AG04450 (cell line): ENCODE measurements at places on chromosomes 6 and 20.

DNA sequence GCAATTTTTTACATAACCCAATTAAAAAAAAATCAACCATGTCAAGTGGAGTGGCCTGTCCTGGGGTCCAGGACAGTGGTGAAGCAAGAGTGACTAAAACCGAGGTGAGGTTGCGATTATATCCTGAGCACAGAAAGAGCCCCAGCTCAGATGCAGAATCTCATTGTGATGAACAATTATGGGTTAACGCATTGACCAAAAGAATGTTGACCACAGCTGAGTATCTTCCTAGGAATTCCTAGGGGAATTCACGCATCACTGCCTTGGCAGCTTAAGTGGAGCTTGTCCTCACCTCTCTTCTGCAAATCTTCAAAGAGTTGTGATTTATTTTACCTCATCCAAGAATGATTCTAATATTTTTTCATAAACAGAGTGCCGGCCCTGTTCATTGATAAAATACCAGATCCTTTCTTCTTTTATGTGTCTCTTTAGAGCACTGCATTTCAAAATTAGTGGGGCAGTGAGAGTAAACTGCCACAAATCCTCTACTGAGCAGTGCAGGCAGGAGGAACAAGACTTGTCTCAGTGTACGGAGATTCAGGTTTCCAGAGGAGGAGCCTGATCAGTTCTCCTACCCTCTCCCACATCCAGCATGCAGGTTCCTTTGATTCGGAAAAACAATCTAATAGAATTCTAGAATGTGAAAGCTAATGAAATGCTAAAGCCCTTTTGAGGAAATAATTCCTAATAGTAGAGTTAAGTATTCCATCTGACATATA, 60.1 kb upstream of the ZNF184 start:
- no peak for DNase-seq

DNA sequence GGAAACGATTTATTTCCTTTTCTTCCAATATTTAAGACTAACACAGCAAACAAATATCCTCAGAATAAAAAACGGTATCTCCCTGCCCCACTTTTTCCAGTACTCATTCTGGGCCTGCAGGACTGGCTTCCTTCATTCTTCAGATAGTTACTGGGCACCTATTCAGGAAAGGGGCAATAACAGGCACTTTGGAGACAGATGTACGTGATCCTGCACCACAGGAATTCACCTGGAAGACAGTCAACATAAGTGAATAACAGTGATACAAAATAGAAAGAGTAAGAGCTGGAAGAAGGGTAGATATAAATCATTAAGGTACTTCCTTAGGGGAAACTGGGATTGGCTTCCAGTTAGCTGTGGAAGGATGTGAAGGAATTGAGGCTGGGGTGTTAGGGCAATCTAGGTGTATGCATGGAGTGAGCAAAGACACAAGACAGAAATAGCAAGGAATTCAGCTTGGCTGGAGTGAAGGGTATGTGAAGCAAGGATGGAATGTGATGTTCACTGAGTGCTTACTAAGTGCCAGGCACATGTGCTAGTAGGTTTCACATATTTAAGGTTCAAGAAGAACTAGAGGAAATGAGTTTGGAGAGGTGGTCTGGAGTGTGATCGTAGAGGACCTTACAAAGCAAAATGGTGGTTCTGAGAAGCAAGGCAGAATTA, 49.3 kb upstream of the FAM83C start:
- no peak for DNase-seq

DNA sequence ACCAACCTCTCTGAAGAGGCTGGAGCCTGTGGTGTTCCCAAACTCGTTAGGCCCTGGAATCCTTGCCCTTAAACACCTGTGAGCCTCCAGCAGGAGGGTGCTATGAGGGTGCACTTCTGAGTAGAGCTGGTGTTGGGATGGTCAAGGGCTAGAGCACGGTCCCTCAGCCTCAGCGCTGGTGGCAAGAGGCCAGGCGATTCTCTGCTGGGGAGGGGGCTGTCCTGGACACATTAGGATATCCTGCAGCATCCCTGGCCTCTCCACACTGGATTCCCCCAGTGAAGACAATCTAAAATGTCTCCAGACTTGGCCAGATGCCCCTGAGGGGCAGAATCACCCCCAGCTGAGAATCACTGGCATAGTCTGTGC, 157.8 kb downstream of the SYCP2 start:
- DNase-seq = no peak

- peak; percentile 87 for DNase-seq
Observed at GRCh38 chr6:42726485-42727086, 4.2 kb upstream of the PRPH2 start.

- DNase-seq = peak; percentile 15
Observed at GRCh38 chr6:147782302-147782701, 273.8 kb downstream of the SAMD5 start.

- no peak for DNase-seq
Observed at GRCh38 chr6:165060720-165061119, 248.7 kb downstream of the C6orf118 start.

- no peak for DNase-seq
Observed at GRCh38 chr20:13563854-13564253, 74.9 kb downstream of the TASP1 start.

DNA sequence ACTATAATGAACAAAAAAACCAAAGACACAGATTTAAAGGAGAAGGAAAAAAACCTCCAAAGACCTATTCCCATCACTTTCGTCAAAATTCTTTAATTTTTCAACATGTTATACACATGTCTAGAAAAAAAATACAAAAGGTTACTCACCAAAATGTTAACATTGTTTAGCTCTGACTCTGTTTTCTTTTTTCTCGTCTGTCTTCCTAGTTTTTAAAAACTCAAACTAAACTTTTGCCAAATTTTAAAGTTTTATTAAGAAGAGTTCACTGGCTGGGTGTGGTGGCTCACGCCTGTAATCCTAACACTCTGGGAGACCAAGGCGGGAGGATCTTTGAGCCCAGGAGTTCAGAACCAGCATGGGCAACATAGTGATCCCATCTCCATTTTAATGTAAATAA, 10.8 kb downstream of the MCUR1 start:
- no peak for DNase-seq

GRCh38 chr6:13355043-13355945, 27.0 kb upstream of the TBC1D7 start:
- peak; percentile 95 for DNase-seq

DNA sequence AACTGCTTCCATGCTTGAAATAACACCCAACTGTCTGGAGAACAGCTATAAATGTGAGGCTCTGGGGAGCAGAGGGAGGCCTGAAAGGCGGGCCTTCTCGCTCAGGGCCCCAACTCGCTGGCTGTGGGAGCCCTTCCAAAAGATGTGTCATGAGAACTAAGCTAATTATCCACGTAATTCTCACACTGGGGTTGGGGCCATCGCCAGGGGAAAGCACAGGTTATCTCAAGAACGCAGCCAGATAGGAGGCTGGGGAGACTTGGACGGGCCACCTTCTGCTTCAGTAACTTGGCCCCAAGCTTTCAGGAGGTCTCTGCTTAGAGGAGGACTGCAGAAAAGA, 1.6 kb downstream of the PXDC1 start:
- no peak for DNase-seq

- DNase-seq = peak; percentile 69
Observed at GRCh38 chr6:28907394-28907793, 16.4 kb downstream of the TRIM27 start.

GRCh38 chr20:8389381-8390036, 257.4 kb downstream of the PLCB1 start:
- DNase-seq = peak; percentile 32

GRCh38 chr6:142705054-142705453, 239.9 kb downstream of the HIVEP2 start:
- DNase-seq = no peak

DNA sequence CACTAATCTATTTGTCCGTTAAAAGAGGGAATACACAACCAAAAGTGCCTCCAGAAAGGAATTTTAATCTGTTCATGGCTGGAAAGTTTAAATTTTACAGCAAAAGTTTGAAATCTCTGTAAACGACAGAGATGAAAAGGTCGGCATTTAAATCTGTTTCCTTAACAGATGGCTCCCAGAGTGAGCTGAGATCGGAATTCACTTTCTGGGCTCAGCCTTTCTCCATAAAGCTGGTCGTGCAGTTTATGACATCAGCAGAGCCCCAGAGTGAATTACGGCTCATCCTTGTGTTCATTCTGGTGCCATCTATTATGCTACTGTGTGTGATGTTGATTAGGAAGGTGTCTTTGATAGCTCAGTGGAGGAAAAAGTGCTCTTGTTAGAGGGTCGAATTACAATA, 117.6 kb upstream of the ZFP64 start:
- DNase-seq = no peak

GRCh38 chr6:6412700-6413099, 92.2 kb upstream of the F13A1 start:
- no peak for DNase-seq

- no peak for DNase-seq
Observed at GRCh38 chr20:50252701-50253100, 62.1 kb downstream of the CEBPB start.

DNA sequence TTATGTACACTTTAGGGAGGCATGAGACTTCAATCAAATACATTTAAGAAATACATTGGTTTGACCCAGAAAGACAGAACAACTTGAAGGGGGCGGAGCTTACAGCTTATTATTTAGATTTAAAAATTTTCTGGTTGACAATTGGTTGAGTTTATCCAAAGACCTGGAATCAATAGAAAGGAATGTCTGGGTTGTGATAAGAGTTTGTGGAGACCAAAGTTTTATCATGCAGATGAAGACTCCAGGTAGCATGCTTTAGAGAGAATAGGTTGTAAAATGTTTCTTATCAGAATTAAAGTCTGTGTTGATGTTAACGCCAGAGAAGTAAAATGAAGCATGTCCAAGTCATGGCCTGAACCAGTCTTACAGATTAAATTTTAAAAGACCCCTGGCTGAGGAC, 757.8 kb upstream of the ADGRB3 start:
- DNase-seq = no peak

DNA sequence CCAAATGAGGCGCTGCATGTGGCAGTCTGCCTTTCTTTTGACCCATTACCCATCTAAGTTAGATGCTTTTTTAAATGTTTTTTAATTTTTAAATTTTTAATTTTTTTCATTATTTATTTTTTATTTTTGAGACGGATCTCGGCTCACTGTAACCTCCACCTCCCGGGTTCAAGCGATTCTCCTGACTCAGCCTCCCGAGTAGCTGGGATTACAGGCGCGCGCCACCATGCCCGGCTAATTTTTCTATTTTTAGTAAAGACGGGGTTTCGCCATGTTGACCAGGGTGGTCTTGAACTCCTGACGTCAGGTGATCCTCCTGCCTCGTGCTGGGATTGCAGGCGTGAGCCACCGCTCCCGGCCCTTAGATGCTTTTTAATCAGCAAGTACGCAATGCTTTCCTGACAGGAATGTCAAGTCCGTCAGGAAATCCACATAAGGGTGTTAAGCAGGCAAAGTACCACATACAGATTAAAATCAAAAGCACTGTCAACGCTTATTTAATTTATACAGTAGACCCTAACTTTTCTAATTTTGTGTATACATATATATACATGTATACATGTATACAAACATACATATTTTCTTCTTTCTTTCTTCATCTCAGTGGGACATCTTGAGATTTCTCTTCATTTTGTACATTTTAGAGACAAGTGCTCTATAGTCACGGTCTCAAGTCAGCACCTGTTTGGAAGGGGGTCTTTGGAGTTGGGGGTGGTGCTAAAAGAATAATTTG, 995 bp upstream of the GSTA4 start:
- peak; percentile 74 for DNase-seq

DNA sequence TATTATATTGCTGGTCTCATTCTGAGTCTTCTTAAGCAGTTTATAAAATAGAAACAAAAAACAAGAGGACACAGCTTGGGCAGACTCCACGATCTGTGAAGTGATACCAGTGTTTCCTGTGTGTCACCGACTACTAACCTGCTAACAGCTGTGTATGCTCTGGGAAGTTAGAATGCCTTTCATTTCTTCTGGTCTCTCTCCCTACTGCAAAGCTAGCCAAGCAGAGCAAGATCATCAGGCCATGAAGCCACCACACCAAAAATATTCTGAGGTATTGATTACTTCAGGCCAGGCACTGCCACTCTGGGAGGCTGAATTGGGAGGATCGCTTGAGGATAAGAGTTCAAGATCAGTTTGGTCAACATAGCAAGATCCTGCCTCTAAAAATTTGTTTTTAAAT, 46.9 kb upstream of the SMIM29 start:
- DNase-seq = peak; percentile 6

GRCh38 chr6:69343851-69344250, 453.0 kb downstream of the LMBRD1 start:
- no peak for DNase-seq

GRCh38 chr6:149293244-149293643, 24.3 kb upstream of the TAB2 start:
- no peak for DNase-seq

DNA sequence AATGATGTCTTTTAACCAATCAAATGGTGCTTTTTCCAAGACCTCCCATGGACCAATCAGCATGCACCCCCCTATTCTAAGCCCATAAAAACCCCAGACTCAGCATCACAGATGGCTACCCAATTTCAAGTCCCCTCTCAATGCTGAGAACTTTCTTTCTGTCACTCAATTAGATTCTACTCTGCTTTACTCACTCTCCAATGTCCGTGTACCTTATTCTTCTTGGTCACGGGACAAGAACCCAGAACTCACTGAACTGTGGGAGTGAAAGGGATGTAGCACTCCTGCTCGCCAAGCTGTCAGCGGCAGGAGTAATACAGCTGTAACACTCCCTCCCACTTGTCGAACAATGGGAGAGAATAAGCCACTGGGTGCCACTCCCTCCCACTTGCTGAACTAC, 20.8 kb upstream of the MAP7 start:
- no peak for DNase-seq

DNA sequence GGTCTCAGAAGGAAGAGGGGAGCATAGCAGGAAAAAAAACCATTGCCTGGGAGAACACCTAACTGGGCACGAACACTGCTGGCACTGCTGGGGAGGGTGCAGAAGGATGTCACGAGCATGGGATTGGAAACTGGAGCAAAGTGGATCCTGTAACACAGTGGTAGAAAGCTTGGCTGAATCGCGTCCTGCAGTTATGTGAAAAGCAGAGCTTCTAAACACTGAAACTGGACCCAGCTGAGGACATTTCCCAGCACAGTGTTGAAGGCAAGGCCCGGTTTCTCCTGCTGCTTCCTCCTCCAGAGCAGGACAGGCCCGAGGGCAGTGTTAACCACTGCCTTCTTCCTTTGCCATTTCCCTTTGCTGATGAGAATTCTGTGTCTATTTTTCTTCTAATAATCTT, 6.7 kb downstream of the APMAP start:
- no peak for DNase-seq

- DNase-seq = peak; percentile 7
Observed at GRCh38 chr6:2695454-2696095, 55.1 kb downstream of the MYLK4 start.

DNA sequence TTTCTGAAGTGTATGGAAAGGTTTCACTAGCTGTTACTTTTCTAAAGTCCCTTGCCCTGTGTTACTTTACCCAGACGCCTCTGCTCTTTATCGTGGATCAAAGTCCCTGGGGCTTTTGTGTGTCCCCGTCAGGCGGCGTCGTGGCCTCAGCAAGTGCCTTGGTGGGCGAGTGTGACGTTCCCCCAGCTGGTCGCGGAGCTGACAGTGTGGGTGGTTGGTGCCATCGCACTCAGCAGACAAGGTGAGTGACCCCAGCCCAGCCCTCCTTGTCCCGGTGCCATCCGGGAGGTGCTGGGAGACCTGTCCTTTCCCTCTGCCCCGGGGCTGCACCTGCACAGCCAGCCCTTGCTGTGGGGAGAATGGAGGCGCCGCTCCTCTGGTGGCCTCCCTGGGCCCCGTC, 27.3 kb upstream of the TCFL5 start:
- no peak for DNase-seq

GRCh38 chr20:37162646-37163045, 16.5 kb upstream of the RPN2 start:
- DNase-seq = no peak
